ENCODE measurements at places on chromosomes 12 and 14.

DNA sequence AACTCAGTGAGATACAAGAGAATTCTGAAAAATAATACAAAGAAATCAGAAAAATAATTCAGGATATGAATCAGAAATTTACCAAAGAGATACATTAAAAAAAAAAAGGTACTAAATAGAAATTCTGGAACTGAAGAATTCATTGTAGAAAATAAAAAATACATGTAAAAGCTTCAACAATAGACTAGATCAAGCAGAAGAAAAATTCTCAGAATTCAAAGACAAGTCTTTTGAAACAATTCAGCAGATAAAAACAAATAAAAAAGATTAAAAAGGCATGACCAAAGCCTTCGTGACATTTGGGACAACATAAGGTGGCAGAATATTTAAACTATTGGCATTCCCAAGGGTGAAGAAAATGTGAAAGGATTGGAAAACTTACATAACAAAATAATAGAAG is 133.1 kb upstream of the CNOT2 start:
- no peaks in the 10 kb centered on the region for H3K36me3 ChIP-seq
- no peak overlapping the region for H3K27ac ChIP-seq
- H3K4me3 ChIP-seq: no peak overlapping the region
- peaks cover 5% of the 10 kb centered on the region for H3K4me1 ChIP-seq
- H3K27me3 ChIP-seq: no peaks in the 10 kb centered on the region

- DNase-seq: no peak
- H3K4me3 ChIP-seq: no peak overlapping the region
- no peaks in the 10 kb centered on the region for H3K4me1 ChIP-seq
- H3K36me3 ChIP-seq: no peaks in the 10 kb centered on the region
Observed at GRCh38 chr14:22418631-22419030, 170.4 kb downstream of the DAD1 start.

DNA sequence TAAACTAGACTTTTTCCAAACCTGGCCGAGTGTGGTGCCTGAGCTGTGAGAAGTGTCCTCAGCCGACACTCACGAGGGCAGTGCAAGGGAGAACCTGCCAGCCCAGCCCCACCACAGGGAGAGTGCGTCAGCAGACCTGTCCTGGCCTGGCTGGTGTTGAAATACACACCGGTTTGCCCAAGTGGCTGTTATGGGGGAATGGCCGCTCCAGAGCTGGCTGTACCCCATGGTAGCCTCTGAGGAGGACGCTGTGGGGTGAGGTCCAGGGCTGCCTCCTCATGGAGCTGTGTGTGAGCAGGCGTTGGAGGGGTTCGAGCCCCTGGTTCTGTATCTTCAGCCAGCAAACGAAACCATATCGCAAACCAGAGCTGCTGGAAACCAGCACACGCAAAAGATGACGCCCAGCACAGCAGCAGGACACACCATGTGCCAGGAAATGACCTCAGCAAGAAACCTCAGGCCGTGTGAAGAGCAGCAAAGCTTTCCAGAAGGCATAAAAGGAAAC is 9.4 kb downstream of the ANKRD9 start:
- H3K27ac ChIP-seq: peak overlapping the region; percentile 30
- peak; percentile 39 for DNase-seq
- H3K27me3 ChIP-seq: no peaks in the 10 kb centered on the region
- H3K4me3 ChIP-seq: no peak overlapping the region
- peaks cover 16% of the 10 kb centered on the region for H3K36me3 ChIP-seq

GRCh38 chr14:66511849-66512248 is 3.9 kb downstream of the GPHN start:
- H3K27ac ChIP-seq: no peak overlapping the region
- H3K4me3 ChIP-seq: no peak overlapping the region
- no peak for DNase-seq
- no peaks in the 10 kb centered on the region for H3K4me1 ChIP-seq
- H3K36me3 ChIP-seq: no peaks in the 10 kb centered on the region
